ENCODE measurements at places on chromosomes 13 and 19.
A peak's percentile ranks its signal among the peaks of the same experiment; 100 is the strongest.

DNA sequence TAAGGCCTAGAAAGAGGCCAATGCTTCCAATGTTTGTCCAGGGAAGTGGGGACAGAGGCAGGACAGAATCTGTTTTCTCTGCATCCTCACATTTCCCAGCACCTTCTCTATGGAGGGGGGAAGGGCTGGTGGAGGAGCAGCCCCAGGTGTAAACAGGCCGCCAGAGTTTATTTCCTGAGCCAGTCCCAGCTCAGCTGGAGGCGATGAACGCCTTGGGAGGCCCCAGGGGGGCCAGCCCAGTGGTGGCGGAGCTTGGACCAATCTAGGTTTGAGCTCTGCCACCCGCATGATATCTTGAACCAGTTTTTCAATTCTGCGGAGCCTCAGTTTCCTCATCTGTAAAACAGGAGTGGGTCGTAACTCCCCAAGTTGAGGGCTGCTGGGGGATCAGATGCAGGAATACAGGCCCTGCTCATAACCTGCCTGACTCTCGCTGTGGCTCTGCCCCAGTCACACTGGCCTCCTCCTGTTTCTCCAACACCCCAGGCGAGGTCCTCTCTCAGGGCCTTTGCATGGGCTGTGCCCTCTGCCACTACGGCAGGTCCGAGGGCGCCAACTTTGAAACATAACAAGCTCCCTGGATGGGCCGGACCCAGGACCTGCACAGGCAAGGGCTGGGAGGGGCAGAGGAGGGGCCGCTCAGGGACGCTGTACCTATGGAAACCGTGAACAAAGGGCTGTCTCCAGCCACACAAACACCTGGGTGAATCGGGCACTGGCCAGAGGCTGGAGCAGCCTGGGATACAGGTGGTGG, 1.1 kb downstream of the TNFAIP8L1 start:
- DNase-seq, result no peak

DNA sequence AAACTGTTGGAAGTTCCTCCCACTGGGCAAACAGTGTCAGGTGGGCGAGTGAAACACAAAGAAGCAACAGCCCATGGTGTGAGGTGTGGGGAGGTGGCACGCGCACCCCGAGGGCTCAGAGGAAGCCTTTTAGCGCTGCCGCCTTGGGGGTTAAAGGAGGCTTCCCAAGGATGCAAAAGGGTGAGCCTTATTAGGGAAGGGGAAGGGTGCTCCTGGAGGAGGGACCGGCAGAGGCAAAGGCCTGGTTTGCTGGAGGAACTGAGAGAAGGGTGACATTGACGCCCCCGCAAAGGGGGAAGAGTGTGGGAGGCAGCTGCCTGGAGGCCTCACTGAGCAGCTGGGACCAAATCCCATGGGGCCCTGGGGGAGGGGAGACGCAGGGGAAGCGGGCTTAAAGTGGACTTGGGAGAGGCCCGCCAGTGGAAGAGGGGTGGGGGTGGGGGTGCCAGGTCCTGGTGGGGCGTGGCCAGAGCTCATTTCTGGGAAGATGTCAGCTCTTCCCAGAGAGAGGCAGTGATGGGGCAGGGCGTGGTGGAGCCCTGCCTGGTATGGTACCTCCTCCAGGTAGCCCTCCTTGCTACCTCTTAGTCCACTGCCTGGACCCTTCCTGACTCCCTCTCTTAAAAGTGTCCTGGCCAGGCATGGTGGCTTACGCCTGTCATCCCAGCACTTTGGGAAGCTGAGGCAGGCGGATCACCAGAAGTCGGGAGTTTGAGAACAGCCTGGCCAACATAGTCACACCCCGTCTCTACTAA, 12.0 kb upstream of the FCHO1 start:
- DNase-seq, result peak; percentile 60

GRCh38 chr13:110890279-110891165, 24.3 kb downstream of the ANKRD10 start:
- peak; percentile 47 for DNase-seq

DNA sequence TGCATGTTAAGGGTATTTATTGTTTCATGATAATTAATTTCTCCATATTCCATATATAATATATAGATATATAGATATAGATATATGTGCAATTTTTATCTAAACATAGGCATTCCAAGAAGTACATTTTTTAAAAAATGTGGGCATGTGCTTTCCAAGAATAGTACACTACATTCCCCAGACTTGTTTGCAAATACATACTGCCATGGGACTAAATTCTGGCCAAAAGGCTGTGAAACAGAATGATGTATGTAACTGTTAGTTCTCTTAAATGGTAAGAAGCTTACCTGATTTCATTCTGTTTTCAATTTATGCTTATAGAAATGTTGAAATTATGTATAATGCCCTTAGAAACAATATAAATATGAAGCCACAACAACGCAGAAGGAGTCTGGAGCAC, 503.2 kb upstream of the SPRY2 start:
- DNase-seq, result no peak

- peak; percentile 28 for DNase-seq
These were observed 44.0 kb upstream of the GAS6 start for GRCh38 chr13:113907635-113908617.

DNA sequence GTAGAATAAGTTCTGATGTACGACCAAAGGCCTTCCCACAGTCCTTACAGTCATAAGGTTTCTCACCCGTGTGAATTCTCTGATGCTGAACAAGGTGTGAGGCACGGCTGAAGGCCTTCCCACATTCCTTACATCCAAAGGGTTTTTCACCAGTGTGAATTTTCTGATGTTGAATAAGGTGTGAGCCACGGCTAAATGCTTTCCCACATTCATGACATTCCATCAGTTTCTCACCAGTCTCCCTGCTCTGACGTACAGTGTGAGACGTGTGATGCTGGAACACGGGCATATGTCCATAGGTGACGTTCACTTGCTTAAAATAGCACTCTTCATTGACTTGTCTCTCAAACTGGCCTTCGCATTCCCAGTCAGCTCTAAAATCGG, 31.0 kb upstream of the COX7A1 start:
- DNase-seq, result no peak

GRCh38 chr19:372306-372890, 27.8 kb upstream of the MIER2 start:
- no peak for DNase-seq

DNA sequence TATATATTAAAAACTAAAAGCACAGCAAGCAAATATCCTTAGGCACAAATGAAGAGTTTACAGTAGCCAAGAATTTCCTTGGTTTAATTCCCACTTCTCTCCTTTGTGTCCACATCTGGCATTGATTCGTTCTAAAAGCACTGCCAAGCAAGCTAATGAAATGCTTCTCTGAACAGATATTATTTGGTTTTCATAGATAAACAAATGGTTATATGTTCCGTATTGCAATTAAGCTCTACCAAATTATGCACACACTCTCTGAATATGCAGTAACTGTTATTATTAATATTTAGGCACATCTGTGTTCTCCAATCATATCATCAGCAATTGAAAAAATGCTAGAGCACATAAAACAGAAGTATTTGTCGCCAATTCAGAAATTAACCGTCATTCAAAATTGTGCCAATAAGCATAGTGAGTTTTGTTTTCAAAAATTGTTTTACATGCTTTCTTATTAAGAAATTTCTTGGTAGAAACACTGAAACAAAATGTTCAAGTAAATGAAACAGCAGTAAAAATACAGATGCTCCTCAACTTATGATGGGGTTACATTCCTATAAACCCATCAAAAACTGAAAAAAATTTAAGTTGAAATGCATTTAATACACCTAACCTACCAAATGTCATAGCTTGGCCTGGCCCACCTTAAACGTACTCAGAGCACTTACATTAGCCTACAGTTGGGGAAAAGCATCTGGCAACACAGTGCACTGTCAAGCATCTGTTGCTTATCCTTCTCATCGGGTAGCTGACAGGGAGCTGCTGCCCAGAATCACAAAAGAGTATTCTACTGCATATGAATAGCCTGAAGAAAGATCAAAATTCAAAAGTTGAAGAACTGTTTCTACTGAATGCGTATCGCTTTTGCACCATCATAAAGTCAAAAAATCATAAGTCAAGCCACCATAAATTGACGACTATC, 2134.7 kb downstream of the PCDH9 start:
- no peak for DNase-seq

DNA sequence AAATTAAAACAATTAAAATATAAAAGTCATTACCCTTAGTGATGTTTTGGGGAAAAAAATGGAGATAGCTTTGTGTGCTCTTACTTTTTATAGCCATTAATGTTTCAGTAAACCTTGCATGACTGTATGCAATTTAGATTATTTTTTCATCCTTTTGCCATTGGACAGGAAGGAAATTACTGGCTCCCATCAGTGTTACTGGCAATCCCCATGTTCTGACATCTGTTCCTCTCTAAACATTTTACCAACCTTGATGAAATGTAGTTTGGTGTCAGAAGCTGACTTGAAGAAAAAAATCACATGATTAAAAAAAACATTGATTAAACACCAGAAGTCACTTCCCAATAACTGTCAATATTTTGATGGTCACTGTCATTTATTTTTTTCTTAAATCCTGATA, 52.3 kb upstream of the ZNF536 start:
- no peak for DNase-seq

GRCh38 chr19:42131149-42132029, 857 bp downstream of the POU2F2 start:
- DNase-seq, result no peak

GRCh38 chr13:96223231-96223630, 133.3 kb downstream of the HS6ST3 start:
- no peak for DNase-seq

Measured in GF-D8 (cell line).